ENCODE measurements at places on chromosomes 12 and 14.

GRCh38 chr12:45730084-45730347 is 510 bp downstream of the ARID2 start:
- peak; percentile 33 for DNase-seq

GRCh38 chr12:49937639-49938300 is 12.8 kb upstream of the AQP2 start:
- no peak for DNase-seq

- no peak for DNase-seq
These were observed 28.8 kb upstream of the IGF1 start for GRCh38 chr12:102509123-102509626.

DNA sequence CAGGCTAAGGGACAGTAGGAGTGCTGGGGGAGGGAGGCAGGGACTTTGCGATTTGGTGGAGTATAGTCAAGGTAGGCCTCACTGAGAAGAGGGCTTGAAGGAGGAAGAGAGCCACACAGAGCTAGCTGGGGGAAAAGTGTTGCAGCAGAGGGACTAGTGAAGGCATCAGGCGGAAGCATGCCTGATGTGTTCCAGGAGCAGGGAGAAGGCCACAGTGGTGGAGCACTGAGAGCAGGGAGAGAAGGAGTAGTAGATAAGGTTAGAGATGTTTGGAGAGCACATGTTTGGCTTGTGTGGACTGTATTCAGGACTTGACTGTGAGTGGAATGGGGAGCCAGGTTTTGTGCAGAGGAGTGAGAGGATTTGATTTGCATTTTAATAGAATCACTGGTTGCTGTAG is 9.0 kb downstream of the FRMD6 start:
- no peak for DNase-seq

- DNase-seq: no peak
These were observed 27.9 kb downstream of the BORCS5 start for GRCh38 chr12:12384571-12385340.

- no peak for DNase-seq
These were observed 43.1 kb downstream of the SOX5 start for GRCh38 chr12:23906329-23906728.

DNA sequence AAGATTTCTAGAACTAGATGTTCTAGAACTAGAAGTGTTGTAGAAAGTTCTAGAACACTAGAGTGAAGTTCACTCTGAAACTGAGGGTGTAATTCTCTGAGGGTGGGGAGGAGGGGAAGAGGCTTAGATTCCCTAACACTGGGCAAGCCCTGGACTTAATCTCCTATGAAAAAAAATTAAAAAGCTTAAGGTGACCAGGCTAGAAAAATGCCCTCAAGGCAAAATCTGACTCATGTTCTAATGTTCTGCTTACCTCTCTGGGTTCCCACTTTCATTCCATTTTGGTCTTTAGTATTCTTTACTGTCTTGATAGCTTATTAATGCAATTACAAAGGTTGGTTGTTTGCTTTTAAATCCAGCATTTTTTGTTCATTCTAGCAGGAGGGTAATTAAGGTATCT is 101.5 kb downstream of the KICS2 start:
- no peak for DNase-seq

DNA sequence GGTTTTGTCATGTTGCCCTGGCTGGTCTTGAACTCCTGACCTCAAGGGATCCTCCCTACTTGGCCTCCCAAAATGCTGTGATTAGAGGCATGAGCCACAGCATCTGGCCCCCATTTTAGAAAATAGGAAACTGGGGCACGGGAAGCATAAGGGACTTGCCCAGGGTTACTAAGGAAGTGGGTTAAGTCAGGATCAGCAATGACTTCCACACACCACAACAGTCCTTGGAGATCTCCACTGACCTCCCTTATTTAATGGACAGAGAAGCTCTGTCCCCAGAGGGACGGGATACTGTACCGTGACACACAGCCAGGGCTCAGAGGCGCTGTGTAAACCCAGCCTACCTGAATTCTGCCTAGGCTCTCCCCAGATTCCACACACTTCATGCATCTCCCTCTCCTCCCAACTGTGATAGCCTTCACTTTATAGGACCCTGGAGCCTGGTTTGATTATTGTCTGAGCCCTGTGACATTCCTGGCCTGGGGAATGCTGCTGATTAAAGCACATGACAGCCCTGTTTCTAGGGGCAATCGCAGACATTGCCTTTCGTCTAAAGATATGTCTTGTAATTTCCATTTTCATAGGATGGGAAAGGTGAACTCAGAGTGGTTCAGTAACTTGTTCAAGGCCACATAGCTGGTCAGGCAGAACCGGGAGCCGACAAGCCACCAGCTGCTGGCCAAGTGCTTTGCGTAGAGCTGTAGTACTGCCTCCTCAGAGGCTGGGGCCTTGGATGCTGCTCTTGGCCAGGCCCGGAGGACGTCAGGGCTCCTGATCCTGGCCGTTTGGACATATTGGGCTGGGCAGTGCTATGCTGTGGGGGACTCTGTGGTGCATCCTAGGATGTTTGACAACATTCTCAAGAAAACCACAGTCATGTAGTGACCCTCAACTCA is 20.8 kb downstream of the SERPINA1 start:
- DNase-seq: no peak

GRCh38 chr14:93974299-93974698 is 2.1 kb downstream of the ASB2 start:
- DNase-seq: no peak

GRCh38 chr12:24839268-24839791 is 109.6 kb downstream of the BCAT1 start:
- peak; percentile 35 for DNase-seq

- DNase-seq: no peak
These were observed 3.6 kb downstream of the TNFAIP2 start for GRCh38 chr14:103126873-103127304.

- DNase-seq: no peak
These were observed 1.3 kb downstream of the RAD52 start for GRCh38 chr12:948238-948637.

DNA sequence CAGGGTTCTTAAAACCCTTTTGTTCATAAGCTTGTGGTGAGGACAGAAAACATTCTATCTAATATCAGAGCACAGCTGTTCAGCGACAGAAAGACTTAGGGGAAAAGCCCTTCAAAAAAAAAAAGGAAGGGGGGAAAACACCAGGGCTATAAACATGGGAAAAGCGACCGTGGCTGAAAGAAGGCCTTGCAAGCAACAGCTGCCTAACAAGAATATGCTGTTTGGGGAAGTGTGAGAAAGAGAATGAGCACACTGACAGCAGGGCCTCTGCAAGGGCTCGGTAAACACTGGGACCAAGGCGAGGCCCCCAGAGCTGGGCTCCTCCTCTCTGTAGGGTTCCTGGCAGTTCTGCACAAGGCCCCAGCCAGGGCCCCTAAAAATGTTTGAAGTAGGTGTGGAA is 27.4 kb upstream of the CCND2 start:
- no peak for DNase-seq

DNA sequence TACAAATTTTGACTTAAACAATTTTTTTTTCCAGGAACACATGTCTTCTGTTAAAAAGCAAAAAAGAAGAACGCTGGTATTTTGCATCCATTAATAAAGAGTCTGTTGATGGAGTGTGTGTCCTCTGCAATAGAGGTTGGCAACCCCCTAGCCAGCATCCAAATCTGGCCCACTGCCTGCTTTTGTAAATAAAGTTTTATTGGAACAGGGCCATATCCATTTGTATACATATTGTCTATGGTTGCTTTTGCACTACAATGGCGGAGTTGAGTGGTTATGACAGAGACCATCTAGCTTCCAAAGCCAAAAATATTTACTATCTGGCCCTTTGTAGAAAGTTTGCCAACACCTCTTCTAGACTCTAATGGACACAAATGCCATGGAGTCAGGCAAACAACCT is 49.6 kb downstream of the CCDC92 start:
- DNase-seq: no peak

GRCh38 chr12:21169878-21170472 is 39.0 kb downstream of the SLCO1B1 start:
- no peak for DNase-seq

- no peak for DNase-seq
These were observed 1.3 kb upstream of the TAS2R14 start for GRCh38 chr12:10940389-10940788.

DNA sequence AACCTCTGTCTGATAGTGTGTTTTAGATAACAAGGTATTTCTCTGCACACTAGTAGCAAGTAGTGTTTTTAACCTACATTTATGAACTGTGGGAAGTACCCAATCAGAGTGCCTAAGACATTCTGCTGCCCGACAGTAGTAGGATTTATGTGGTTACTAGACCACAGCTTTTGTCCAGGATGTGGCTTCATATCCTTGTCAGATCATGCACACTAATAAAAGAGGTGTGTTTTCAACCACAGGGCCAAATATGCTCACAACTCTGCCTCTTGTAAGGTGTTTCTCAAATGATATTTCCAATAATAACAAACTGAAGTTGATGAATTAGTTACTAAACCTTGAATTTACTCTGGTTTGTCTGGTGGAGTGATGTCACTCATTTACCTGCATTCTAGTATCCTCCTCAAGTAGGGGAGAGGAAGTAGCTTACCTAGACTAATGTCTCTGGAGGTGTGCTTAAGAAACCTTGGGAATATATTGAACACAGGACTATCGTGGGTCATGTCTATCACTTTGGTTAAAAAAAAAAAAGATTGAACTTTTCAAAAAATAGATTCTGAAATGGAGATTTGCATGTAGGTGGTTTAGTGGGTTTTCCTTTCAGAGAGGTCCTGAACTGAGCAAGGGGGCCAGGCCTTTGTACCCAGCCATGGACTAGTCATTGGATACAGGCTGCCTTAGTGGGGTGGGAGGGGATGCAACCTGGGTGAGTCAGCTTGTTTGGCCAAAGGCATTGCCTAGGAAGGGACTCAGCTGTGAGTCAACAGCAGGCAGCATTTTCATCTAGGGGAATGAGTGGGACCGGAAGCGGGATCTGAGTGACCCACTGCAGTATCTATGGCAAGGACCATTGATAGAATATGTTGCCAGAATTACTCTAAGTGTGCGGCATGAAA is 14.1 kb downstream of the FBXW8 start:
- peak; percentile 13 for DNase-seq

- DNase-seq: no peak
These were observed 707.9 kb downstream of the AACS start for GRCh38 chr12:125773033-125773640.

DNA sequence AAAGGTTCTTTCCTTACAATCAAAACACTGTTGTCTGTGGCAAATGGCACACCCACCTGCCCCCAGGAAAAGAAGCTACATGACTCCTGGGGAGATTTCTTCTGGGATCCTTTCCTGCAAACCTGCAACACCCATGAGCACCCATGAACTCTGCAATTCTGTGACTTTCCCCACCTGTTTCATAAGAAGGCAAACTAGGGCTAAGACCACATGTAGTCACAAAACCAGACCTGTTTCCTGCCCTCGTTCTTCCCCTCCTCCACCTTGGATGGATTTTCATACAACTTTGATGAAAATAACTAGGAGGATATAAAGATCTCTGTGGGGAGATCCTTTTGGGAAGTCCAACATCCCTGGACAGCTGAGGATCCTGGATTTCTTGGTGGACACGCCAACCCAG is 1084.7 kb downstream of the BCL11B start:
- no peak for DNase-seq

GRCh38 chr14:82009076-82009475 is 475.4 kb upstream of the SEL1L start:
- no peak for DNase-seq

DNA sequence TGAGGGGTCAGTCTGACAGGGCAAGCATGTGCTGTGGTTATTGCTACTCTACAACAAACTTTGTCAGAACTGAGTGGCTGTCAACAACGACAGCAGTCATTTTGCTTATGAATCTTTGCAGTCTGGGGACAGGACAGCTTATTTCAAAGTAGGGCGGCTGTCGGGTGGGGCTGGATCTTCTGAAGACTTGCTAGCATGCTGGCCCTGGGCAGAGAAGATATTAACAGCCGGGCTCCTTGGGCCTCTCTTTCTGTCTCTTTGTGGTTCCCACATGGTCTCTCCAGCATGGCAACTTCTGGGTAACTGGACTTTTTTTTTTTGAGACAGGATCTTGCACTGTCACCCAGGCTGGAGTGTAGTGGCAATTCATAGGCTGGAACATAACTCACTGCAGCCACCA is 33.9 kb upstream of the ALDH2 start:
- no peak for DNase-seq

- no peak for DNase-seq
These were observed 218.6 kb upstream of the ATP2B1 start for GRCh38 chr12:89927226-89927698.

DNA sequence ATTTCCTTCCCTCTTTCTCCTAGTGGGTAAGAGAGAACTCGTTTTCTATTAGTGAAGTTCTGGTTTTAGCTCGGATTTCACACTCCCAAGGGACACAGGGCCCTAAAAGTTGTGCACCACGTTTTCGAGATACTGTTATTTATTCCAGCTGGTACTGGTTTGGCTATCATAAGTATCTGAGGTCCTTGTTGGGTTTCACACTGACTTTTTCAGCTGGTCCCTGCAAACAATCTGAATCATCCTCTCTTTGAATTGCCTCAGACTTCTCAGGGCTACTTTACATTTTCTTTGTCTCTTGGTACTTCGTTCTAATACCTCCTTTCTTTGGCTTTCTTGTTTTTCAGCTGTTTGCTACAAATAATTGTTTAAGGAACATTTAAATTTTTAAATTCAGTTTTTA is 75.7 kb downstream of the SCN8A start:
- no peak for DNase-seq

DNA sequence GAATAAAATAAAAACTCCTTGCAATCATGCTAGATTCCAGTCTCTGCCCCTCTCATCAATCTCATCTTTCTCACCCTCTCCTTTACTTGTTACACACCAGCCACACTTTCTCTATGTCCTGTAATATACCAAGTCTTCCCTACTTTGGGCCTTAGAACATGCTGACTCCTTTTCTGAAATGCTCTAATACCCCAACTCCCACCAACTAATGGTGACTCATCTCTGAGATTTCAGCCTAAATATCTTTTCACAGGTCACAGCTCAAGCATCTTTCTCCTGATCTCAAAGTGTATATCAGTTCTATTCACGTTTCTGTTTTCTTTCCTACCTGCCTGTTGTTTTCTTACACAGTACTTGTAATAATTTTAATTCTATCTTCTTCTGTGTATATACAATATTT is 378.9 kb upstream of the PRICKLE1 start:
- DNase-seq: no peak

- DNase-seq: peak; percentile 20
These were observed 78.7 kb downstream of the NEDD1 start for GRCh38 chr12:96985515-96986362.

DNA sequence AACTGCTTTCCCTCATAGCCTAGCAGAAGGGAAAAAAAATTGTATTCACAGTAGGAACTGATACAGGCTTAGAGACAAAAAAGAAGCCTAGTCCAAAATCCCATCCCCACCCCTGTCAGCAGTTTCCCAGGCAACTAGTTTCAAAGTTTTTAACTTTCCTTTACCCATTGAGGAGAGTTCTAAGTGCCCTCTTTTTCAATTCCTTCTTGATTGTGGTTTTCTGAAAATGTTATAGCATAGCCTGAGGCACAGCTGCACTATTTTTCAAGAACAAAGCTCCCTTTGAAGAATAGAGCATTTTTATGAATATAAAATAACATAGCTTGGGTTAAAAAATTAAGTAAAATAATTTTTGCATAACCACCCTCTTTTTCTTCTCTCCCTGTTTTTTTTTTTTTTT is 81.6 kb downstream of the IPO8 start:
- no peak for DNase-seq
